Naive B cell (primary cell): ENCODE measurements at places on chromosomes 7 and 10. TPM values are rescaled to one million over a fixed set of nuclear protein-coding genes. Genes with fewer than 3 reads are reported as not detected.
A peak's percentile ranks its signal among the peaks of the same experiment; 100 is the strongest.

SNX8 gene
- 74.2 TPM for polyA plus RNA-seq

DNA sequence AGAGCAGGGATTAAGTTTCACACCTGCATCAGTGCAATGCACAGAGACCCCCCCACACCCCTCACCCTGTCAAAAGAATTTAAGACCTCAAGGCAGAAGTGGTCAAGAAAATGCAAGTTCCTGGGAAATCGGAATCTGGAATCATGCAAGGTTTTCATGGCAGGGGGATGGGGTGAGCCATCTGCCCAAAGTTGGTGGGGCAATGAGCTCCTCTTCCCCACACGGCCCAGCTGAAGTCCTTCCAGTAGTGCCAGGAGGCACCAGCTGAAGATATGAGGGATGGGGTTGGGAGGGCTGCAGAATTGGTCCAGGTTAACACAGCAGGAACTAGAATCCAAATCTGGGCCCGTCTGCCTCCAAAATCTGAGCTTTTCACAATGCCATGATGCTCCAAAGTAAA is 25.0 kb upstream of the TMEM273 start:
- no peak for DNase-seq

GRCh38 chr7:30478349-30479201 is at the start of gene NOD1:
NOD1 (minus strand) TSS chr7:30478784; CDS start chr7:30456921, 21,863 bp downstream.
- peak; percentile 68 for DNase-seq

DNA sequence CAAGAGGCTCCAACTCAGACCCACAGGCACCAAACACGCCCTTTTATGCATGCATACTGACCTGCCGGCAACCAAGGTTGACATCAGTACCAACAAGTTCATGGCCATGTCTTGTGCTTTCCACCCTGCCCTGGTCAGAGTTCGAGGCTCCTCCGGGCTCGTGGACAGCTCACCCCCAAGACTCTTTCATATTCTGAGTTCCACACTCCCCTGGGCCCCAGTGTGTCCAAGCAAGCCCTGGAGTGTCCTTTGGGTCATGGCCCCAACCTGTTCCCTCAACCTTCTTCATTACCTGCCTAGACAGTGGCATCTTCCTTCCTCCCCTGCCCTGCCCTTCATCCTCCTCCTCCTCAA is 40.5 kb downstream of the HIF1AN start:
- no peak for DNase-seq

GRCh38 chr7:87152897-87153641 is 816 bp downstream of the DMTF1 start:
- no peak for DNase-seq

DNA sequence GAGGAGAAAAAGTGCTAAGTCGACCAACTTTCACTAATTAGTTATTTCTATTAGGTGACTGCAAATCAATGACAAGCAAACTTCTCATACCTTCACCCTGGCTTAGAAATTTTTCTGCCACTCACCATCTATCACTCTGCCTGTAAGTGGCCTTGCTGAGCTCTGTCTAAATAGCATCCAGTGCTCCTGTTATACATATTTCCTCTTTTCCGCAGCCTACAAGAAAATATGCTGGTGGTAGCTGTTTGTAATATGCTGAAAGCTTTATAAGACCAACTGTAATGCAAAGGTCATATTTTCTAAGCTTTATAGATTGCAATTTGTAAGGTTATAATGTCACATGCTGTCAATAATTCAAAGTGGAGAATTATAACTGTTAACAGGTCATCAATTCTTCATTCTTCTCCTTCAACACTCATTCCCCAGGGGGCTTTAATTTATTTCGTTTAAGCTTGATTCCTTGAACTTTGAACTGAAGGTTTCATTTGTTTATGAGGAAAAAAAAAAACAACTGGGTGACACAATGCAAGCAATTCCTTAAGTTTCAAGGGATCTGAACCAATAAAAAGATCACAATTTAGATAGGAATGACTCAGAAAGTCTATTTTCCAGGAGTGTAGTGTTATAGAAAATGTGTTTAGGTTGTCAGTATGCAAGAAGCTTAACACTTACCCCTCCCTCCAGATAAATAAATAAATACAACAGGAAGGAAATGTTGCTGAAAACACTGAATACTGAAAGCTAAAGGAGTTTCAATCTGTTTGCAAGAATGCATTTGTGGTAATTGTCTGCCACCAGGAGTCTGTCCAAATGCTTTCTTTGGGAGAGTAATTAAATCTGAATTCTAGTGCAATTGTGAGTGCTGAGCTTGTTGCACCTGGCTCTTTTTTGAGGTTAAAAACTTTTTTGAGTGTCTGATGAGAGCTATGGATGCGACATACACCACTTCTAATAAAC is 183.7 kb downstream of the SORCS1 start:
- DNase-seq = no peak
